CD4-positive, alpha-beta T cell treated with Interleukin-6 for 4 hours (primary cell): ENCODE measurements at places on chromosomes 6 and 20.

DNA sequence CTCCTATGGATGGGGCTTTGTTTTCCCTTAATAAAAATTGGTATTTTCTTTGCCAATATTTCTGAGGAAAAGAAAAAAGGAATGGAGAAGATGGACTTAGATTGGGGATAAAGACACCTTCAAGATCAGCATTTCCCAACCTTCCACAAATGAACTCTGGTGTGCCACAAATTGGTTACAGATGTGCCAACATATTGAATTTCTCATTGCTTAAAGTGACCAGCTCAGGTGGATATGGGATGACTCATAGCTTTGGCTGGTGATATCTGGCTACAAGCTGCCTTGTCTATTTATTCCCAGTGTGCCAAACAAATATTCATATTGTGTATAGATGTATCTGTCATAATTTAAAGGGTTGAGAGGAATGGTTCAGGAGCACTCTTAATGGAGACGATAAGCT is 32.5 kb downstream of the THEMIS start:
- DNase-seq: no peak

GRCh38 chr6:166687879-166688205 is 60.8 kb upstream of the RPS6KA2 start:
- no peak for DNase-seq

GRCh38 chr20:19888269-19888671 is 128.9 kb upstream of the NAA20 start:
- DNase-seq: no peak

GRCh38 chr6:148001844-148002642 is 340.6 kb upstream of the SASH1 start:
- no peak for DNase-seq

DNA sequence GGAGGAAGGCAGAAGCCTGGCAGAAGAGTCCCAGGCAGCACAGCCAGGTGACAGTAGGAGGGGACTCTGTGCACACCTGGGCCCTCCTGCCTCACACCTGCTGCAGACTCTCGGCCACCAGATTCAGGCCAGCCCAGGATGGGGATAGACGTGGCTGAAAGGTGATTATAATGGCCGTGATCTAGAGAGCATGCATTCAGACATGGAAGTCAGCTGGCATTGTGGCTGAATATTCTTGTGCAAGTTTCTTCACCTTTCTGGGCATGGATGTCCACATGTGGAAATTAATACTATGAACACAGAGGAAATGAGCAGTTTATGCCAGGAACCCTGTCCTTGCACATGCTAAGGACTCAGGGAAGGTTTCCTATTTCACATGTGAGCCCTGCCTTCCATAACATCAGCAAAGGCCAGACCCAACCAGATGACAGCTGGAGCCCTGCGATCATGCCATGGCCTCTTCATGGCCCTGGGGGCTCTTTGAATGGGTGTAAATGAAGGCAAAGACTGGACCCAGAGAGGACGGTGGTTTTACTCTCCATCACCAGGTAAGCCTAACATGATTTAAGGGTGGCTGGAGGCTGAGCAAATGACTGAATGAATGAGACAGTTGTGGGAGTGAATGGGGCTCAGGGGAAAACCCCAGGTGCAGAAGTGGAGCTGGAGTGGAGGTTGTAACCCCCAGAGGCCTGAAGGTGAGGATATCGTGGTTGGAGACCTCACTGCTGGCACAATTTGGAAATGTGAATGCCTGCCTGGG is 2.7 kb upstream of the RAET1L start:
- DNase-seq: no peak

DNA sequence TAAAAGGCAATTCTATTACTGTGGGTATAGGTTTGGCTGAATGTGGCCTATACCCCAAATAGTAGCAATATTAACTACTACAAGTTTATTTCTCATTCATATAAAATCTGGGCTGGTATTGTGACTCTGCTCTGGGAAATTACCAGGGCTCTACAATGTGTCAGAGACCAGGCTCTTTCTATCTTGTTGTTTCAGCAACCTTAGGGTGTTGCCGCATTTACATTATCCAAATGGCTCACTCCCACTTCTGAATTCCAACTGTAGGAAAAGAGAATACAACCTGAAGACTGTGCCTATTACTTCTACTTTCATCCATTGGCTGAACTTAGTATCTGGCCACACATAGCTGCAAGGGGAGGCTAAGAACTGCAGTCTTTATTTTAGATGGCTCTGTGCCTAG is 106.7 kb upstream of the CENPW start:
- DNase-seq: no peak

DNA sequence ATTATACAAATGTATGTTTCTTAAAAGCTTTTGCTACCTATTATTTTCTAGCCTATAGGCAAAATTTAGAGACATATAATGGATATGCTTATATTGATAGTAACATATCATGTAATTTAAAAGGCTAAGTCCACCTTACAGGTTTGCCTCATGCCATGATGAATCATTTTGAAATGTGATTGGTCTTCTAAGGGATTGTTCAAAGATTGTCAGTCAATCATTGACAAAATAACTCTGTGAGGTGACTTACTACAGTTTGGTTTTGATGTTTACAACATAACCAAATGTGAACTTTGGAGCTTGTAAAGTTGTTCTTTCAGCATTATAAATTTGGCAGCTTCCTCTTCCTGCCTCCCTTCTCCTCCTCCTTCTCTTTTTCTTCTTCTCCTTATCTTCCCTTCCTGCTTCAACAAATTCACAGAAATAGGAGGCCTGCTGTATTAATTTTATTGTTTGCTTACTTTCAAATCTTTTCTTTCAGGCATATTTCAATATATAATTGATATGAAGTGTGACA is 39.7 kb upstream of the ZFP64 start:
- DNase-seq: no peak

GRCh38 chr6:138803861-138804260 is 8.0 kb downstream of the ECT2L start:
- no peak for DNase-seq

GRCh38 chr6:67129780-67130179 is 1422.8 kb upstream of the EYS start:
- DNase-seq: no peak

- DNase-seq: no peak
Observed at GRCh38 chr6:43709654-43710303, 22.2 kb upstream of the MRPS18A start.

GRCh38 chr6:107069631-107070548 is 41.9 kb downstream of the MTRES1 start:
- no peak for DNase-seq

DNA sequence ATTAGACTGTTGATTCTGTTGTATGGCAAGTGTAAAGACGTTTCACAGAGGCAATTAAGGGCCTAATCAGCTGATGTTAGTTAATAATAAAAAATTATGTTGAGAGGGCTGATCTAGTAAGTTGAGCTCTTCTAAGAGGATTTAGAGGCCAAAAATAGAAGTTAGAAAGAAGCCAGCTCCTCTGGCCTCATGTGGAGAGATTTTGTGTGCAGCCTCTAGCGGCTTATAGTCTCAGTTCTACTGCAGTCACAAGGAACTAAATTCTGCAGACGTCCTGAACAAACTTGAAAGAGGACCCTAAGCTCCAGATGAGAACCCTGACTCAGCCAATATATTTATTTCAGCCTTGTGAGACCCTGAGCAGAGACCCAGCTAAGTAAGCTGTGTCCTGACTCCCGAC is 498.6 kb downstream of the BTBD3 start:
- no peak for DNase-seq

DNA sequence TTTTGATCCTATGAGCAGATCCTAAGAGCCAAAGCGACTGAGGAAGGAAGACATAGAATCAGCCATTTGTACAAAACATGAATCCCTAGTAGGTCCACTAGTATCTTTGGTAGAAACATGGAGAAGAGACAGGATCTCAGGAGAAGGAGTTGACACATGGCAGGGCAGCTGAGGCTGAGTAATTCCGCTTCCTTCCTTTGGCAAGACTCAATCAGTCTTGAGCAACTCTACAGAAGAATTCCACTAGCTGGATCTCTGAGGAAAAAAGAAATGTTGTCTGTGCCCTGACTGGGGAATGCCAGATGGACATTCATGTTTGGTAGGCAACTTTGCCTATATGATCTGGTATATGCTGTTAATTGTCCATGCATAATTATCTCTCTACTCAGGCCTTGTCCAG is 35.3 kb downstream of the ESR1 start:
- no peak for DNase-seq

- no peak for DNase-seq
Observed at GRCh38 chr20:20490673-20491072, 122.8 kb downstream of the INSM1 start.

- peak; percentile 84 for DNase-seq
Observed at GRCh38 chr20:50790651-50791277, 4.1 kb upstream of the BCAS4 start.

DNA sequence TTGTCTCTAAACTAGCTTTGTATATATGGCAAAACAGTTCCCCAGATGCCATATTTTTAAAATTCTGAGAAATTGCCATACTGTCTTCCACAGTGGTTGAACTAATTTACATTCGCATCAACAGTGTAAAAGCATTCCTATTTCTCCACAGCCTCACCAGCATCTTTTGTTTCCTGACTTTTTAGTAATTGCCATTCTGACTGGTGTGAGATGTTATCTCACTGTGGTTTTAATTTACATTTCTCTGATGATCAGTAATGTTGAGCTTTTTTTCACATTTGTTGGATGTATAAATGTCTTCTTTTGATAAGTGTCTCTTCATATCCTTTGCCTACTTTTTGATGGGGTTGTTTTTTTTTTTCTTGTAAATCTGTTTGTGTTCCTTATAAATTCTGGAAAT is 1222.7 kb upstream of the CITED2 start:
- DNase-seq: no peak

- DNase-seq: no peak
Observed at GRCh38 chr20:21373436-21373835, 23.9 kb downstream of the NKX2-4 start.

DNA sequence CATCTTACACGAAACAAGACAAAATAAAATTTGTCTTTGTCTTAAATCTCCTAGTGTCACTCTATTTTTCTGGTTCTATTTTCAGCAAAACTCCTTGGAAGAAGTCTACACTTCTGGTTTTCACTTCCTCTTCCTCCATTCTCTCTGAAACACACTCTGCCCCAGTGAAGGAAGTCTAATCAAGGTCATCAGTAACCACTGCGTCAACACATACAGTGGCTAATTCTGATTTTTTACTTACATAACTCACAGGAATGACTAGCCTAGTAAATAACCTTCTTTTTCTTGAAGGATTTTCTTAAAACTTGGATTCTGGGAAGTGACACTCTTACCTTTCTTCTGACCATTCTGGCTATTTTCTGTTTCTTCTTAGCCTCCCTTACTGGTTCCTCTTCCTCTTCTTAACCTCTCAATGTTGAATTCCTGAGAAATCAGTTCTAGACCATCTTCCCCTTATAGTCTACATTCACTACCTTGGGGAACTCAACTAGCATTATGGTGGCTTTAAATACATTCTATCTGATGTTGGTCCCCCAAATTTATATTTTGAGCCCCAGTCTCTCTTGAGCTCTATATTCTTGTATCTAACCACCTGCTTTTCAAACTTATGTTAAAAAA is 37.5 kb downstream of the AIG1 start:
- DNase-seq: no peak

DNA sequence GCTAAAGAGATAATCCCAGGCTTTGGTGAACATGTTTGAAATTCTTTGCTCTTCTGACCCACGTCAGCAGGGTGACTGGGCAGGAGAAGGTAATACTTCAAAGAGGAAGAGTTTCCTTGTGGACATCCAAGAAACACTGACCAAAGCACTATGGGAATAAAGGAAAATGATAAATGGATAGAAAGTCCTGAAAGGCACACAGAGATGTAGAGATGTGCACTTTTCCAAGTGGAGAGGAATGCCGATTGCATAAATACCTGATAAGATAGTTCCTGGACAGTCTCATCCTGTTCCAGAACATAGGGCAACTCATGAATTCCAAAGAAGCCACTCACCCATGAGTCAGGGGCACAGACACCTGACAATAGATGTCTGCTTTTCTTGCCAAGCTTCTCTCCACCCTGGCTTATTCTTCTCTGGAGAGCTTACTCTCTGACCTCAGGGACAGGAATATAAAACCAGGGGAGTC is 191.3 kb upstream of the FOXA2 start:
- DNase-seq: no peak

DNA sequence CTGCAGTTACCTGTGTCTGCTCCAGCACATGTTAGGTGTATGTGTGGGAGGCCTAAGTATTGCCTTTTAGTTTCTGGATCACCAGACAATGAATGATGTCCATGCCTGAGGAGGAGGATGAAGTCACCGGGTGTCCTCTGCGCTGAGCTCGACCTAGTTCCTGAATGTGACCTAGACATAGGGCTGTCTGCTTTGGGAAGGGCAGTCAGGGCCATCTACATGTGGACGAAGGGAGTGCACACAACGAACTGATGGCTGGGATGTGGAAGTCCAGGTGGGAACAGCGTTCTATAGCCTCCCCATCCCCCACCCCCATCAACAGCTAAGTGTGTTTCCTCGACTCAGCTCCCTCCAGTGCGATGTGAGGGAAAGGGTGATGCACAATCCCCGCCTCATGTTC is 186.3 kb downstream of the QKI start:
- DNase-seq: no peak

DNA sequence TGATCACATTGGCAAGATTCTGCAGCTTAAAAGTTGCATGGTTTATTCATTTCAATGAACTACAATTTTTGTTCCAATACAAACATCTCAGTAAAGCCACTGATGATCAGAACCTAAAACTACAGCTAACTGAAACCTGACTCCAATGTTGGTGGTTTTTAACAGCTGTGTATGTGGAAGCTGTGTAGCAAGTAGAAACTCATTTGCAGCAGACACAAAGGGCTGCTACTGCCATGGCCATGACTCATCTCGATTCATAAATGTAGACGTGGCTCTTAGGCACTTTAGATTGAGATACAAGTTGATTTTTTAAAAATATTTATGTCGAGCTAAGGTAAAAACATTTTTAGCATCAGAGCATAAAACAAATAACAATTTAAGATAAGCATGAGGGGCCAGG is 19.5 kb upstream of the MAP3K4 start:
- DNase-seq: no peak

- DNase-seq: peak; percentile 70
Observed at GRCh38 chr6:160455541-160456213, 107.5 kb downstream of the SLC22A3 start.

DNA sequence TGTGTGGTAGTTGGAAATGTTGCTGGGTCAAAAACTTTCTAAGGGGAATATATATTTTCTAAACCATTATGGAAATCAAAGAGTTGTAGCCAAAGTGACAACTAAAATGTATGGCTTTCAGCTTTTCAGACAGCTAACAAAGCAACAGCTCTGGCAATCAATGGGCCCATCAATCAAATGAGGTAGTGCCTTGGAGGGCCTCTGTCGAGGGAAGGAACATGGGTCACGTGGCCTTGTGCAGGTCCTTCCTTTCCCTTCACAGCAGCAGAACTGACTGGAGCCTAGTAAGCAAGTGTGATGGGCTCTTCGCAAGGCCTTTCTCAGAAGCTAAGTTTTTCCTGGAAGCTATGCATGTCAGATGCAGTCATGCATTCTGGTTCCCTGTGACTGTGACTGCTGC is 17.9 kb downstream of the FAXC start:
- DNase-seq: no peak

DNA sequence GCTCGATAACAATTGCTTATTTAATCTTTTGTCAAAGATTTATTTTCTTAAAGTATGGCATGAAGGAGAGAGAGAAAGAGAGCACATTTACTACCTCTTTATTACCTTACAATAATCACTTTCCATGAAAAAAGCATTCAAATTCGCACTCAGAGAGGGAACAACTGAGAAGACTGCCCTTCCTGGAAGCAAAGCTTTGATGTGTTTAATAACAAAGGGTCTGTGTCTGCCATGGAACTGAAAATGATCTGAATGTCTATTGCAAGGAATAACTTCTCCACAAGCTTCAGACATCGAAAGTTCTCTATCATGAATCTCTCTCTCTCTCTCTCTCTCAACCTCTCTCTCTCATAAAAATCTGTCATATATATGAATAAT is 308.9 kb downstream of the HDGFL1 start:
- no peak for DNase-seq
